ENCODE measurements at places on chromosomes 6 and 20.

GRCh38 chr6:87573307-87574024 is 16.3 kb downstream of the RARS2 start:
- no peak for DNase-seq

- DNase-seq, result no peak
Observed at GRCh38 chr6:168364793-168365421, 45.3 kb upstream of the DACT2 start.

DNA sequence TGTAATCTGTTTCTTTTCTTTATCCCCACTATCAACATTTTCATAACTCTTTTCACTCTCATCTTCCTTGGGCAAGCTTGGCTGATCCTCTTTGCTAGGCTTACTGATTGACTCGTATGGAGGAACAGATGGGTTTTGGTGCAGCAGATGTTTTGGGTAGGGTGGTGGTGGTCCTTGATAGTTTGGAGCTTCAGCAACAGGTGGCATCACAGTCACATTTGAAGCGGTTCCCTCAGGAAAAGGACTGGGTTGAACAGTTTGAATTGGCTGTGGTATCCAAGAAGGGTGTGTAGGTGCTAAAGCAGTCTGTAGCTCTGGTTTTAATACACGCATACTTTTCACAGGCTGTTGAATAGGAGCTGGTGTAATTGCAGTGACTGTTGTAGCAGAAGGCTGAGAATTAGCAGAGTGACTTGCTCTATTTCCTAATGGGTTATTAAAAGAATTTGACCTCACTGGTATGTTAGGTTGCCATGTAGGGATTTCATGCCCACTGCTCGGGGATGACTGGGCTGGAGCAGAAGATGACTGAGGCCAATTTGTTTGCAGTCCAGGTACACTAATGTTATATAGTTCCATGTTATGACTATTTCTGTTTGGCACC is 34.5 kb downstream of the LATS1 start:
- no peak for DNase-seq

GRCh38 chr6:142721215-142721920 is 223.6 kb downstream of the HIVEP2 start:
- no peak for DNase-seq

DNA sequence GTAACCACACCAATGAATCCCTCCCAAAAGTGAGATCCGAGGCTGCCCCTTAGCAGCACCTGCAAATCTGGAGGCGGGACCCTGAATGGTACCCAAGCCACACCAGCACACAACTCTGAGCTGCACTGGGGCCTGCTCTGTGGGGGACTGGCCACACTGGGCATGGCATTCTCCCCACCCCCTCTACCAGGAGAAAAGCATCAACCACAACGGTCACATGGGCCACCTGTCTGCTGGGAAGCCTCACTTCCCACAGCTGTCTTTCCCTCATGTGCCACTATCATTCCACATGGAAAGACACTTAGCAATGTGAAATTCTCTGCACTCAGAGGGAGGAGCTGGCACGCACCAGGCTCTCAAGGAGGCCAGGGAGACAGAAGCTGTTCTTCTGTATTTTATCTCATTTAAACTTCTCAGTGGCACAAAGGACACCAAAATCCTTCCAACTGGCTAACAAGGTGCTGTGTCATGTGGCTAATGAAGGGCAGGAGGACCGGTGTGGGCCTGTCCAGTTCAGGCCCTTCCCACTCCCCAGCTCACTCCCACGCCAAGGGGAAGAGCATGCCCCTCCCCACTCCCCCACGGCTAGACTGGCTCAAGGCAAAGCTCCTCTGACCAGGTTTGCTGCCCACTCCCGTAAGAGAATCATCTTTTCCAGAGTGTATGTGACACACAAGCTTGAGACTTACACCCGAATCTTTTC is 19.0 kb downstream of the YTHDF1 start:
- DNase-seq, result no peak

DNA sequence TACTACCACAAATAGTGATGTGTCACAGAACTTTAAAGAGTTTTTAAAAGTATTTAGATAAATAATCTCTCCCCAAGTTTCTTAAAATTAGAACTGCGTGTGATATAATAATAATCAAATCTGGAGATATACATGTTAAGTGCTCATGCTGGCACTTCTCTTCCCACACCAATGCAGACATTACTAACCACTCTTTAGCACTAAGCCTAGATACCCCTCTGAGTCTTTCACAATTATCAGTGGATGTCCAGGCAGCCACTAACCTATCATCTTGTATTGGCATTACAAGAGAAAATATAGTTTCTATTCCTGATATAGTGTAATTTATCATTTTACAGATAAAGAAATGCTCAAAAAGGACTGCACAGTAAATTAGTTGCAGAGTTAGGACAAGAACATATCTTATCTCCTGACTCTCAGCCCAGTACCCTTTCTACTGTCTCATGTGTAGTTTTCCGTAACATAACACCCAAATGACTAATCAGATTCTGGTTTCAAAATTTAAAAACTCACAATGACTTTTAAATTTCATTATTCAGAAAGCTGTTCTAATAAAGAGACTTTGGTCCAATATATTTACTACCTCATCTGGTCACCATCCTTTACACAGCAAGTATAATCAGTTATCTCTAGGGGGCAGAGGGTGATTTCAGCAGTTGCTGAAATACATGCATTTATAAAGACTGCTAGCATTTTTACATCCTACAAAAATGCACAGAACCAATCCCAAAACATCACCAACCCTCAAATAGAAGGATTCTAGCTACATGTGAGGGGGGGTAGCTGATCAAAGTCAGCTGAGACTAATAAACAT is 215.5 kb upstream of the MCHR2 start:
- no peak for DNase-seq
